ENCODE measurements at places on chromosomes 16 and 17.

- DNase-seq, result no peak
Measured at GRCh38 chr17:83086907-83087787, 7.7 kb downstream of the METRNL start.

DNA sequence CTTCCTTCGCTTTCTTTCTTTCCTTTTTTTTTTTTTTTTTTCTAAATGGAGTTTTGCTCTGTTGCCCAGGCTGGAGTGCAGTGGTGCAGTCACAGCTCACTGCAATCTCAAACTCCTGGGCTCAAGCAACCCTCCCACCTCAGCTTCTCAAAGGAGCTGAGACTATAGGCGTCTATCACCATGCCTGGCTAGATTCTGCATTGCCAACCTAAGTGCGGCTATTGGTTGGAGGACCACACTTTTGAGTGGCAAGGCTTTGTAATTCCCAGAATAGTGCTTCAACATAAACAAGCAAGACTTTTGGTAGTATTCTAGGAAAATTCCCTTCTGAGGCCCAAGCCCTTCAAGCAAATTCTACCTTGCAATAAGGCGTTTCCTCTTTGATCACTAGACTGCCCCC, 107.8 kb downstream of the YPEL2 start:
- DNase-seq, result peak; percentile 32

DNA sequence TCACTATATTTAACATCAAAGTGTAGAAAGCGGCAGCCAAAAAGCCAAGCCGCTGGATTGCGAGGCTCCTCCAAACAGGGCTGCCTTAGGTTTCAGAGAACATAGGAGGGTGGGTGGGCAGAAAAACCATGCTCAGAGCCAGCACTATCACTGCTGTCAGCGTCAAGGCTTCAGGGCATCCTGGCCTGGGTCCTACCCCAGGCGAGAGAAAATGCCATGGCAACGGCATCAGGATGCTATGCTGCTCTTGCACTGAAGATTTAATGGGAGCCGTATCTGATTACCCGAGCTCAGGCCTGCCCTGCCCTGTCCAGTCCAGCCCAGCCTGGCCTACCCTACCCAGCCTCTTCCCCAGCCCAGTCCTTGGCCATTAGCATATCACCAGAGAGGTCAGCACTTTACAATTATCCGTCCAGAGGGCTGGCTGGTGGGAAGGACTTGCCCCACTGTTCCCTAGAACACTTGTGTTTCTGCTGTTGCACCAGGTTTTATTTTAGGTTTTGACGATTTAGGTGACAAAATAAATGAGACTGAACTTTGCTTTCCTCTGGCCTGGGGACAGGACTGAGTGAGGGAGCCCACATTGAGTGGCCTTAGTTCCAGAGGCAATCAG, 61.1 kb downstream of the TOM1L2 start:
- no peak for DNase-seq

- DNase-seq, result no peak
Measured at GRCh38 chr16:31223044-31223443, 6.1 kb upstream of the PYDC1 start.

DNA sequence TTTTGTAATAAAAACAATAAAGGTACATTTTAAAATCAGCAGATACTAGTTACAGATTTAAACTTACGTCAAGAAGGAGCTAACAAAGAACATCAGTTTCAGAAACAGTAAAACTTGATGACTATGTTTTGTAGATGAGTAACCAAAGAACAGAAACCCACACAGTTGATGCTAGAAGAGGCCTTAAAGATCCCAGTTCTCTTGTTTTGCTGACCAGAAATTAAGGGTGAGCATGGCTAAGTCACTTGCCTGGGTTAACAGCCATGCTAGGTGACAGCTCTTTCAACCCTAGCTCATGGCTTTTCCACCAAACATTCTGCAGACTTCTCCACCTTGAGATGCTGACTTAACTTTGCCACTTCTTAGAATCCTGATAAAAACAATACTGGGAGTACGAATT, 26.4 kb downstream of the STX8 start:
- DNase-seq, result no peak

- no peak for DNase-seq
Measured at GRCh38 chr16:87129771-87130170, 187.4 kb downstream of the C16orf95 start.

GRCh38 chr17:48457080-48457836, 27.2 kb upstream of the SKAP1 start:
- peak; percentile 81 for DNase-seq

DNA sequence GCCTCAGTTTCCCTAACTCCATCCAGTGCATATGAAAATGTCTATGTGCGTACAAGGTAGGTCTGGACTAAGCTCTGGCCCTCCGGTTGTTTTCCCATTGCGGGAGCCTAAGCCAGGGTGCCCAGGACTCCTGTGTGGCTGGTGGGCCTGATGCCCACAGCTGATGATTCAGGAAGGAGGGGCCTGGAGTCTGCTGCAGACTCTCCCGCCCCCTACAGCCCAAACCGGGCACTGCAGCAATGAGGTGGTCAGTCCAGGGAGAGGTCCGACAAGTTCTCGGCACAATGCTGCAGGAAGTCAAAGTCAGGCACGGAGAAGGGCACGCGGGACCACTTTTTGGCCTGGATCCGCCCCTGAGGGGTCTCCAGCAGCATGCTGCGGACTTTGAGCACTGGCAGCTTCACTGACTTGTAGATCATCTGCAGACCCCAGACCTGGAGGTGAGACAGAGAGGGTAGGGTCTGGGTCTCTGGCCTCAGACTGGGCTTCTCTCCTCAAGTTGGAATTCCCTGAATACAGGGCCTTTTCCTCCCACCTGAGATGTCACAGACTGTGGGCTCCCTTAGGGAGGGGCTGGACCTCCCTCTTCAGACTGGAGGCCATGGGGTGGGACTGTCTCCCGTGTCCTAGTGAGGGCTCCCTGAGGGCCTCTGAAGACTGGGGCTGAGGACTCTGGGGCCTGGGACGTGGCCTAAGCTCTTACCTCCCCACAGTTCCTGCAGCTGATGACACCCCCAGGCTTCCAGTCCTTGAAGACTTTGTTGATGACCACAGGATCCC, 3.4 kb upstream of the ZNF385C start:
- DNase-seq, result peak; percentile 87

DNA sequence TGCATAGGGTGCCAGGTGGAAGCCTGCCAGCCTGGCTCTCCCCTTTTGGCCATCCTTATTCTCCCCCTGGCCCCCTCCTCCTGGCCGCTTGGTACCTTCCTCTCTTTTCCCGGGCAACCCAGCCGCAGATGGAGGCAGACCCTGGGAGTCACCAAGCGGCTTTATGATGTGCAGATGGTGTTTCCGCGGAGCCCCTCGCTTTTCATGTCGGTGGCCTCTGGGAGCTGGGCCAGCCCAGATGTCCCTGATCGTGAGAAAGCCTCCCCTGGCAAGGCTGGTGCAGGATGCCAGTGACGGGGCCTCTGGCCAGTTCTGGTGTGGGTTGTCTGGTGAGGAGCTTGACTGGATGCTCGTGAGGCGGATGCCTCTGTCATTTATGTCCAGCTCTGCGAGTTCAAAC, 18.0 kb upstream of the BRD7 start:
- DNase-seq, result no peak

- DNase-seq, result no peak
Measured at GRCh38 chr17:28796062-28796461, 46.5 kb downstream of the FAM222B start.

GRCh38 chr16:70576431-70577255, 53.0 kb downstream of the SF3B3 start:
- no peak for DNase-seq

DNA sequence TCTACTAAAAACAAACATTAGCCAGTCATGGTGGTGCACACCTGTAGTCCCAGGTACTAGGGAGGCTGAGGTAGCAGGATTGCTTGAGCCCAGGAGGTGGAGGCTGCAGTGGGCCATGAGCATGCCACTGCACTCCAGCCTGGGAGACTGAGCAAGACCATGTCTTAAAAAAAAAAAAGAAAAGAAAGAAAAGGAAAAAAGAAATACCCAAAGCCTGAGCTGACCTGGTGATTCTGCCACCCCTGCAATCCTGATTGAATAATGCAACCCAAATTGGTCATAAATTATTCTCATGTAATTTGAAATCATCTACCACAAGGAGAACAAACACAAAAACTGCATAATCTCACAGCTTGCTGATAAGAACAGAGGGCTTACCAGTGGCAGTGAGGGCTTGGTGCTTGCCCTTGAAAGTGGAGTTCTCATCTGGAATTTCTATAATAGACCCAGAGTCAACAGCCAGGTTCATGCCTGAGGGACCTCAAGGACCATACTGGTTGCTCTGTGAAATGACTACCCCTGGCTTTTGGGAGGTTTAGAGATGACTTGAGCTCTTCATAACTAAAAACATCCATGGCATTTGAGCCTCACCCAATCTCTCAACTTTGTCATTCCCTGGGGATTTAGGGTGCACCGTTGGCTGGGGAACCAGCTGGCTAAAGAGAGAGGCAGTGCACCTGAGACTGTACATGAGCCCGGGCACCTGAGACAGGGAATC, 35.4 kb upstream of the TMC5 start:
- no peak for DNase-seq

DNA sequence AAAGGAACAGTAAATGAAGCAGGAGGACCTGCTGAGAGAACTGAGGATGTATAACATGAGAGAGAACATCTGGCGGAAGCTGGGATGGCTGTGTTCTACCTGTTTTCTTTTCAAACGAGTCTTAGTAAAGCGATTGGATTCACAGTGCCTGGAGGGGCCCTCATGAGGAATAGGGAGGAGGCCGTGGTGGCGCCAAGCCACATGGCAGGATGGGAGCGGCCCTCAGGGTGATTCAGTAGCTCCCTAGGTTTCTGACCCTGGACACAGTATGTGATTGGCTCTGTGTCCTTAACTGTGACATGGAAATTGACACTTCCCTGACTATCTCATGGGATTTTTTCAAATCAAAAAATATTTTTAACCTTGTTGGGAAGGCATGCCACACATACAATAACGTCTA, 32.1 kb downstream of the USP43 start:
- DNase-seq, result no peak

- DNase-seq, result peak; percentile 45
Measured at GRCh38 chr16:53061701-53062159, 6.9 kb downstream of the CHD9 start.

DNA sequence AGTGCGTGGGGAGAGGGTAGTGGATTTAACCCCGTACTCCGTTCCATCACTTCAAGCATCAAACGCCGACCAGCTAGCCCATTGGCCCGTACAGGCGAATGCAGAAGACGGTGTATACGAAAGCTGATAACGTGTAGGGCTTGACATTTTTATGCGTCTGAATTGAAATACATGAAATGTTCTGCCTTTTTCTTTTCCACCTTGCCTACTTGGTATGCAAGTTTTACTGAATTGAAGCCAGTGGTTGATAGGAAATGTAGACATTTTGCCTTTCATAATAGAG, 834 bp upstream of the STAT3 start:
- DNase-seq, result no peak

- no peak for DNase-seq
Measured at GRCh38 chr17:15264542-15264941, 584 bp downstream of the PMP22 start.

- no peak for DNase-seq
Measured at GRCh38 chr17:71183066-71183660, 937.7 kb upstream of the SOX9 start.

GRCh38 chr17:62617894-62618472, 9.5 kb upstream of the MRC2 start:
- no peak for DNase-seq

DNA sequence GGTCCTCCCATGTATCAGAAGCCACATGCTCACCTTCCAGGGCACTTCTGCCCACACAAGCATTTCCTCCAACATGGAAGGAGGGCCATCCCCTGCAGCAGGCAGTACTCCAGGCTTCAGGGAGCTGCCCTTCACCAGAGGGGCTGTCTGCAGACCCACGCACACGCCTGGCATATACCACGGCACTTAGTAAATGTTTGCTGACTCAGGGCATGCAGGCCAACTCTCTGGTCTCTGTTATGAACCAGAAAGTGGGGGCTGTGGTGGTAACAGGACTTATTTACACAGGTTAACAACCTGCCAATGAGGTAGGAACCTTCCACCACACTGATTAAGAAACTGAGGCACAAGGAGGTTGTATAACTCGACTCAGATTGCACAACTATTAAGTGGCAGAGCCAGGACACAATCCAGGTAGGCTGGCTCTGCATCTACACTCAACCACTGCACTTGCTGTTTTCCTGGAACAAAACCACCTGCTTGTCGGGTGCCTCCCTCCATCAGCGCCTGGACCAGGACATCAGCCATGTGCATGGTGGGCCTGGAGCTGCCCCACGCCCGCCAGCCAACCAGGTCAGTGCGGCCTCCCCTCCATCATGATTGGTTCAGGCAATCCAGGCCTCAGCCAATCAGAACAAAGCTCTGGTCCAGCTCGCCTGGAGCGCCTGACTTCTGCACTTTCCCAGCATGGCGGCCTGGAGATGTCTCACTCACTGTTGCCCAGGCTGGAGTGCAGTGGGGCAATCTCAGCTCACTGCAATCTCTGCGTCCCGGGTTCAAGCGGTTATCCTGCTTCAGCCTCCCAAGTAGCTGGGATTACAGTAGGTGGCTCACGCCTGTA, 19.2 kb downstream of the ACTG1 start:
- DNase-seq, result no peak

GRCh38 chr16:20760346-20760745, 3.5 kb upstream of the ACSM3 start:
- no peak for DNase-seq

- DNase-seq, result no peak
Measured at GRCh38 chr17:63635787-63636186, 13.6 kb downstream of the MAP3K3 start.

GRCh38 chr16:27595993-27596392, 46.0 kb downstream of the KATNIP start:
- no peak for DNase-seq

DNA sequence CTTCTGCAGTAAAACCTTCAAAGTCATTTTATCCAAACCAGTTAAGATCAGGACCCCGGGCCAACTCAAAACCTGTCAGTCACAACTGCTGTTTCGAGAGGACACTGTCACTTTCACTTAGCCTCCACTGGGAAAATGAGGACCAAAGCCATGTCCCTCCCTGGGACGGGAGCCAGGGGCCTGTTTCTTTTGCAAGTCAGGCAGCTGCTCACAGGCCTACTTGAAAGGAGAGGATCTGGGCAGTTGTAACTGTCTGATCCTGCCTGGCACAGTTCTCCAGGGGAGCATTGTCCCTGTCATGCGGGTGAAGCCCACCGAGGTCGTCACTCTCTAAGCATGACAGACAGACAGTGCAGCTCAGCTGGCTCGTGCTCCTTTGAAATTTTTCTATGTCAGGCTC, 276.2 kb downstream of the NPIPA8 start:
- DNase-seq, result no peak
